Stimulated activated CD4-positive, alpha-beta T cell treated with anti-CD3 and anti-CD28 coated beads, Interleukin-15, amount 100 ng/mL, for 48 hours (primary cell): ENCODE measurements at places on chromosomes 16 and 17.

GRCh38 chr16:65660390-65660789 lies 538.5 kb upstream of the CDH11 start:
- no peak for DNase-seq

DNA sequence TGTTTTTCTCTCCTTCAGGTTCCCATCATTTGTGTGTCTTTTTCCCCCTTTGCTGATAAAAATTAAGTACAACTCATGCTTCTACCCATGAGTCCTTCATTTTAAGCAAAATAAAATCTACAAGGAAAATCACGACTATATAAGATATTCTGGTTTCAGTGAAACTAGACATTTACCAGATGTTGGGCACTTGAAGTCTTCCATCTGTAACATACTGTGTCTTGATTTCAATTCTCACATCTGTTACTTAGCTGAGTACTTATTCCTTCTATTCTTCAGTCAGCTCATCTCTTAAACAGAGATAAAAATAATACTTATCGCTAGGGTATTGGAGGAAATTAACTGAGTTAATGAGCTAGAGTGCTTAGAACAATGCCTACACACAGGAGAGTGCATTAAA lies 893.0 kb upstream of the SOX9 start:
- DNase-seq: no peak

DNA sequence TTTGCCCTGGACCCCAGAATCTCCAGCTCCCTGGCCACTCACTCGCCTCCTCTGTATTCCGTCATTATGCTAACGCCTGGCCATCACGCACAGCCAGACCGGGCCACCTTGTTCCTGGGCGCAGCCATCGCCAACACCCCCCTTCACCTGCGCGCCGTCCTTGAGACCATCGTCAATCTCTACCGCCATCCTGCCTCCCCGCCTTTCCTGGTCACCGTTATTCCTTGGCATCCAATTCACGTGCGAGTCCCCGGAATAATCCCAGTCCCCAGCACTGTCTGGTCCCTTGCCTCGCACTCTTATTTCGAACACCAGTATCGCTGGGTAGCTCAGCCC lies 541 bp downstream of the VKORC1 start:
- DNase-seq: no peak

GRCh38 chr16:72704746-72705372 lies 343.1 kb downstream of the ZFHX3 start:
- no peak for DNase-seq

- no peak for DNase-seq
These were observed 45.1 kb downstream of the YPEL2 start for GRCh38 chr17:59376506-59376905.

GRCh38 chr16:56068816-56069215 lies 122.5 kb upstream of the GNAO1 start:
- no peak for DNase-seq

DNA sequence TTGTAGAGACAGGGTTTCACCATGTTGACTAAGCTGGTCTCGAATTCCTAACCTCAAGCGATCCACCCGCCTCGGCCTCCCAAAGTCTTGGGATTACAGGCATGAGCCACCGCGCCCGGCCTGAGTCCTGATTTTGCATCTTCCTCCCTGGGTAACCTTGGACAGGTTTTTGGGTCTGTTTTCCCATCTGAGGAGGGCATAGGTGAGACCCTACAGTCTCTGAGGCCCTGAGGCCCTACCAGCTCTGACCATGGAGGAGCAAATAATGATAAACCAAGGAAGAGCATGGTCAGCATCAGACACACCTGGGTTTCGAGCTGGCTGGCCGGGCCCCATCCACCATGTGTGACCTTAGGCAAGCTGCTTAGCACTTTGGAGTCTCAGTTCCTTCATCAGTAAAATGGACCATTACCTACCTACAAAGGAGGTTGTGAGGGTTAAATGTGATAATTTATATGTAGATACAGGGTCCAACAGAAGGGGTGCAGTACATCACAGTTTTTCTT lies 1.2 kb upstream of the NCBP3 start:
- no peak for DNase-seq

DNA sequence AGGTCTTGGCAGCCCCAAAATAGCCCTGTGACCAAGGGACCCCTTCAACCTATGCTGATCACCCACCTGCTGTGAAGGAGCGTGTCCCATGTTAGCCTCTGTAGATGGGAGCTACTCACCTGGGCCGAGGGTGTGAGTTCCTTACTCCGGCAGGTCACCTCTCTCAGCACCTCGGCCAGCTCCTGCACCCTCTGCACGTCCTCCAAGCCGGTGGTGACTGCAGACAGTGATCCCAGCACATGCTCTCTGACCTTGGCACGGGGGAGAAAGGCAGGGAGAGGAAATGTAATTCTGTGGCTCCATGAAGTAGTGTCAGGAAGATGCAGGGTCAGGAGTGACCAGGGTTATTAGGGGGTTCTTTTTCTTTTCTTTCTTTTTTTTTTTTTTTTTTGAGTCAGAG lies 67.7 kb upstream of the BCO1 start:
- no peak for DNase-seq

DNA sequence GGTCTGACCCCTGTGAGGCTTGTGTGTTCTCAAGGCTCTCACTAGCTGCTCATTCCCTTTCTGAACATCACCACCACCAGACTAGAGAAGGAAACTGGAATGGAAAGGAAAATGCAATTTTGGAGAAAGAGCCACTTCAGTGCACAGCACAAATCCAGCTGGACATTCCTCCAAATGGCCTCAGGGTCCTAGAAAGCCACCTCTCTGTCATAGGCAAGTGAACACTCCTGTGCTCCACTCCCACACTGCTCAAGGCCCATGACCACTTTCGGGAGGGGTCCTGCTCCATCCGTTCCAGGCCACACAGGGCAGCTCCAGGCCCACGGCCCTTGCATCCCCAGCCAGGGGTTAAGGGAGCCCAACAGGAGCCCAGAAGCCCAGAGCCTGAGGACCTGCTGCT lies 2.6 kb downstream of the LRRC75A start:
- no peak for DNase-seq
